Liver (tissue), 10 donors: ENCODE measurements at places on chromosomes 1 and 21.

DNA sequence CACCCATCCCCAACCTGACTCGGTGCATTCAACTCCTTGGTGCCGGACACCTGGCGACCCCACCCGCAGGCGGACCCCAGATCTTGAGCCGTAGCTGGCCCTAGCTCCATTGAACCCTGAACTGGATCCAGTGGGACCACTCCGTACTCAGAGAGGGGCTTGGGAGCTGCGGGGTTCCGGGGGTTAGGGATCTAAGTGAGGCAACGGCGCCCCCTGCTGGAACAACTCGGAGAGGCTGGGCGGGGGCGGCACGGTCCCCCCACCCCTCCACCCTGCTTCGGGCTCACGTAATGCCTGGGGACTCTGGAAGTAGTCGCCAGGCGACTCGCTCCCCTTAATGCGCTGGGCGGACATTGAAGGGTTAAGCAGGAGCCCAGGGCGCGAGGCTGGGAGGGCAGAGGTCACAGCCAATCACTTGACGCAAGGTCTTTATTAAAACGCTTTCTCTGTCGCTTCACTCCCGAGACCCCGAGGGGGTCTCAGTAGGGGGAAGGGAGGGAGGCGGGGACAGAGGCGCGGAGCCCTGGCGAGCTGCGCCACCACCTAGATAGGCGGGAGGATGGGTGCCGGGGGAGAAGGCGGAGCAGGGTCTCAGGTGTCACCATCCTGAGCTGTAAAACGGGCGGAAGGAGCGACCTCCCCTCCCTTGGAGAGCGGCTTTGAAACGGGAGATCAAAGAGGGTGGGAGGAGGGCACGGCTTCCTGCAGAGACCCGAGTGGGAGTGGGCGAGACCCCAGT, 704 bp upstream of the CRABP2 start:
- peak; percentile 52 for DNase-seq
- H3K27me3 ChIP-seq, result peaks cover 6% of the 10 kb centered on the region
- peaks cover 13% of the 10 kb centered on the region for H3K4me1 ChIP-seq

DNA sequence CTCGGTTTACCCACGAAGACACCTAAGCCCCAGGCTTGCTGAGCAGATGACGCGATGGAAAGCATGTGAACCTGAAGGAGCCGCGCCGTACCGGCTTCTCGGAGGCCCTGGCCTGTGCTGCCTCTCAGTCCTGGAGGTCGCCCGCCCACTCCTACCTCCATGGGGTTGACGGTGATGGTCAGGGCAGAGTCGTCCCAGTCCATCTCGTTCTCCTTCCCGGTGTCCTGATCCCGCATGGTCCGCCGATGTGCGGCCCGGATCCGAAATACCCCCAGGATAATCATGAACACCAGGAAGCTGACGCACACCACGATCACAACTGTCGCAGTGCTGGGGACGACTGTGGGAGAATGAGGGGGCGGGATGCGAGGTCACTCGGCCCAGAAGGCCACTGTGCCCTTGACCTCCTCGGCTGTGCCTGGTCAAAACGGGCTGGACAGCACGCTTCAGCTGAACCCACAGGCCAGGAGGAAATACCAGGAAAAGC, 79.6 kb downstream of the PIK3CD start:
- H3K27ac ChIP-seq, result no peak overlapping the region
- H3K27me3 ChIP-seq, result no peaks in the 10 kb centered on the region
- peaks cover 5% of the 10 kb centered on the region for H3K4me1 ChIP-seq
- peaks cover 14% of the 10 kb centered on the region for H3K36me3 ChIP-seq
- no peak for DNase-seq
- H3K4me3 ChIP-seq, result no peak overlapping the region

GRCh38 chr1:203323587-203323986, 18.3 kb downstream of the BTG2 start:
- no peaks in the 10 kb centered on the region for H3K27me3 ChIP-seq
- no peak overlapping the region for H3K27ac ChIP-seq
- DNase-seq, result no peak
- H3K4me3 ChIP-seq, result no peak overlapping the region
- peaks cover 7% of the 10 kb centered on the region for H3K4me1 ChIP-seq

DNA sequence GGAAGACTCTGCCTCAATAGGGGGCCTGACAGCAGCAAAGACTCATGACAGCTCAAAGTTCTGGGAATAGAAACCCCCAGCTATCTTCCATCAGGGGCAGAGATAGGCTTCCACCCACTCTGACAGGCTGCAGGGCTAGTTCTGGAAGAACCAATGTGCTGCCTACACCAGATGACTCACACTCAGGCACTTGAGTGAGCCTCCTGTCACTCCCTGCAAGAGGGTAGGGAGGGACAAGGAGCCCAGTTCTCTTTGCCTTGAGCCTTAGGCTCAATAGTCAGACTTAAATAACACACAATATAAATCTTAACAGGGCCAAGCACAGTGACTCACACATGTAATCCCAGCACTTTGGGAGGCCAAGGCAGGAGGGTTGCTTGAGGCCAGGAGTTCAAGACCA, 386.4 kb downstream of the HHAT start:
- no peaks in the 10 kb centered on the region for H3K4me1 ChIP-seq
- H3K4me3 ChIP-seq, result no peak overlapping the region
- no peaks in the 10 kb centered on the region for H3K27me3 ChIP-seq
- no peak for DNase-seq
- H3K27ac ChIP-seq, result no peak overlapping the region

DNA sequence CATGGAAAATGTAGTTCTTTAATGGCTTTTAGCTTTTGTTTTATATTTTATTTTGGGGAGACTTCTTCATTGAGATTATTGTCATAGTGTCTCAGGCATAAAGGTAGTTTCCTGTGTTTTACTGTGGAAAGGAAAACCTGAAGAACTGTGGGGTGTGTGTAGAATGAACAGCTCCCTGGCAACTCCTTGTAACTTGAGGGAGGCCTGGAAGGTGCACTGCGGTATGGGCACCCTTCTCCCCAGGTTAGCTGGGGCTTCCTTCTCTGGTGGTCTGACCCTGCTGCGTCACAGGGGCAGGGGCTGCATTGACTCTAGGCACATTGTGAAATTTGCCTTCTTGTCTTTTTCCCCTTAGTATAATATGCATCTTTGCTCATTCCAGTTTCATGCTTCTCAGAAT, 1.7 kb downstream of the ATP1B1 start:
- peaks cover 12% of the 10 kb centered on the region for H3K36me3 ChIP-seq
- no peak for DNase-seq
- peaks cover 24% of the 10 kb centered on the region for H3K4me1 ChIP-seq
- H3K27me3 ChIP-seq, result no peaks in the 10 kb centered on the region
- peak overlapping the region; percentile 87 for H3K4me3 ChIP-seq

GRCh38 chr1:31762726-31763670, 1.1 kb downstream of the ADGRB2 start:
- peak; percentile 50 for DNase-seq
- H3K4me1 ChIP-seq, result peaks cover 20% of the 10 kb centered on the region
- peaks cover 2% of the 10 kb centered on the region for H3K27me3 ChIP-seq
- peak overlapping the region; percentile 63 for H3K4me3 ChIP-seq
- no peak overlapping the region for H3K27ac ChIP-seq
